ENCODE measurements at places on chromosomes 12 and 14.

DNA sequence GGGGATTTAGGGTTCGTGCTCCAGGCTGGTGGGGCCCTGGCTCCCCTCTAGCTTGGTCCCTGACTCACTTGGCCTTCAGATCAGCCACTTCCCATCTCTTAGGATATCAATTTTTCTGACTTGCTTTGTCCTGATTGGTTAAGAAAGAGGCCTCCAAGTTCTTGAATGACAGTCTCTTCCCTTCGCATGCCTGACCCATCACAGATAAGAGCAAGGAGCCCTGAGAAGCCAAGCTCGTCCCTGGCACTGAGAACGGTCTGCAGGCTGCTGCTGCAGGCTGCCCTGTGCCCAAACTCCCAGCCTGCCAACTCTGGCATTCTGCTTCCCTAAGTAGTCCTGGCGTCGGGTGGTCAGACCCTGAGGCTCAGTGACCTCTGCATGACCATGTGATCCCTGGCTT lies 794 bp upstream of the LRTM2 start:
- DNase-seq, result no peak

GRCh38 chr12:47808574-47809365 lies 10.9 kb downstream of the HDAC7 start:
- no peak for DNase-seq

DNA sequence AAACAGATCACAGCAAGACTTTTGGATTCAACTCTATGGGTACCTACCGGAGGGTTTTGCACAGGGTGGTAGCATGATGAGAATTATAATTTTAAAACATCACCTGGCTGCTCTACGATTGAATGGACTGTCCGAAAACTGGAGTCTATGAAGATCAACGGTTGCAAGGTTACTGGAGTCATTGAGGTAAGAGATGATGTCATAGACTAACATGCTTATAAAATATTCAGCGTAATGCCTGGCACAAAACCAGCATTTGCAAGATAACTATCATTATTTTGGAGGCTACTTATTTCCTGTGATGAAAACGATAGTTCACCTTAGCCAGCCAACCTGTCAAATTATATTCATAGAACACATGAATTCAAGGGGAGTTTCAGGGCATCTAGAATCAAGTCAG lies 580.6 kb upstream of the TBX3 start:
- no peak for DNase-seq

DNA sequence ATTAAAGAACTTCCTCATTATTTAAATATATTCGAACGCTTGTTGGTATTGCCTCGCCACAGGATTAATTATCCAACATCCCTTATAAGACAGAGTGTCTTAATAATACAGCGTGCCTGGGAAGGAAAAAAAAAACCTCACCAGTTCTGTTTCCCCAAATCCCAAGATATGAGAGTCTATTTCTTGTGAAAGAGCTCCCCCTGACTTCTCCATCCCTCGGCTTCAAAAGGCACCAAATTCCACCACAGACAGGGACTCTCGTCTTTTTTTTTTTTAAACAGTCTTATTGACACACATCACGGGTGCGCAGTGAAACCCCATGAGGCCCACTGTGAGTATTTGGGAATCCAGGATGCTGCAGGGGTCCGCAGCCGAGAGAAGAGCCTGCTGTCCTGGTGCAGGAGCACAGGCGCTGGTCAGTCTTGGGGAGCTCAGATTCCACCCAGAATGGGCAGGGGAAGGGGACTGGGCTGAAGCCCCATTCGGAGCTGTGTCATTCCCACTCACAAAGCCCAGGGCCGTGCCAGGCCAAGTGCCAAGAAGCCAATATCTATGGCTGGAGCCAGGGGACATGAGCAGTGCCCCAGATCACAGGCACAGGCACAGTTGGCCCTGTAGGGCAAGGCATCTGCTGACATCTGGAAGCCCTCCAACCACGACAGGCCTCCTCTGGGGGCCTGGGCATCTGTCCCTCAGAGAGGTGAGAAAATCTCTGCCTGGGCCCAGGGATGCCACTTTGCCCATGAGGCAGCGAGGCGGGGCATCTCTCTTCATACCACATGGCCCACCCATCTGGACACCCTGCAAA lies 71.9 kb downstream of the BCL11B start:
- no peak for DNase-seq

- no peak for DNase-seq
These were observed 2.2 kb downstream of the IFNG start for GRCh38 chr12:68157380-68157779.

- DNase-seq, result no peak
These were observed 132.7 kb upstream of the DDHD1 start for GRCh38 chr14:53285821-53286220.
